HFFc6 (cell line): ENCODE measurements at places on chromosomes 7 and 10.

- no peak for DNase-seq
These were observed 143.1 kb upstream of the LRRTM3 start for GRCh38 chr10:66782776-66783175.

- DNase-seq = peak; percentile 35
These were observed 113.6 kb downstream of the LSMEM1 start for GRCh38 chr7:112594397-112594796.

- peak; percentile 84 for DNase-seq
These were observed 159.3 kb downstream of the LCOR start for GRCh38 chr10:96991313-96991841.

GRCh38 chr10:124648738-124649137 lies 95.4 kb downstream of the FAM53B start:
- peak; percentile 42 for DNase-seq

- DNase-seq = no peak
These were observed 980 bp downstream of the ADAM8 start for GRCh38 chr10:133275684-133276092.
